ENCODE measurements at places on chromosomes 16 and 17.

GRCh38 chr17:49963626-49964302 lies 5.2 kb upstream of the DLX4 start:
- DNase-seq = no peak

- DNase-seq = no peak
Measured at GRCh38 chr16:4246777-4247459, 5.0 kb upstream of the SRL start.

GRCh38 chr16:11257131-11257938 lies 1.3 kb upstream of the SOCS1 start:
- peak; percentile 87 for DNase-seq

GRCh38 chr16:13041646-13042290 lies 140.4 kb downstream of the SHISA9 start:
- no peak for DNase-seq

DNA sequence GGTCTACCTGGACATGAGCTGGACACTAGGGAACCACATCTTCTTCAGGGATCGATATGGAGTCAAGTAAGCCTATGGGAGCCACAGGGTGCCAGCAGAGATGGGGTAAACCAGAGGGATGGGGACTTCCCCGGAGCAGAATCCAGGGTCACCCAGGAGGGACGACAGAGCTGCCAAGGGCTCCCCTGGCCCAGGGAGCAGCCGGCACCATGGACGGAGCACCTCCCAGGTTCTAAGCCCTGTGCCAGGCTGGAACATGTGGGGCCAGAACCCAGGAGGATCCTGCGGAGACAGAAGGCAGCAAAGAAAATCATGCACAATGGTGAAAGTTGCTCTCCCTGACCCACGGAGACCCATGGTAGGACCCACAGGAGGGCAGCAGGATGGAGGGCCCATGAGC lies 33.6 kb upstream of the KSR1 start:
- DNase-seq = no peak

DNA sequence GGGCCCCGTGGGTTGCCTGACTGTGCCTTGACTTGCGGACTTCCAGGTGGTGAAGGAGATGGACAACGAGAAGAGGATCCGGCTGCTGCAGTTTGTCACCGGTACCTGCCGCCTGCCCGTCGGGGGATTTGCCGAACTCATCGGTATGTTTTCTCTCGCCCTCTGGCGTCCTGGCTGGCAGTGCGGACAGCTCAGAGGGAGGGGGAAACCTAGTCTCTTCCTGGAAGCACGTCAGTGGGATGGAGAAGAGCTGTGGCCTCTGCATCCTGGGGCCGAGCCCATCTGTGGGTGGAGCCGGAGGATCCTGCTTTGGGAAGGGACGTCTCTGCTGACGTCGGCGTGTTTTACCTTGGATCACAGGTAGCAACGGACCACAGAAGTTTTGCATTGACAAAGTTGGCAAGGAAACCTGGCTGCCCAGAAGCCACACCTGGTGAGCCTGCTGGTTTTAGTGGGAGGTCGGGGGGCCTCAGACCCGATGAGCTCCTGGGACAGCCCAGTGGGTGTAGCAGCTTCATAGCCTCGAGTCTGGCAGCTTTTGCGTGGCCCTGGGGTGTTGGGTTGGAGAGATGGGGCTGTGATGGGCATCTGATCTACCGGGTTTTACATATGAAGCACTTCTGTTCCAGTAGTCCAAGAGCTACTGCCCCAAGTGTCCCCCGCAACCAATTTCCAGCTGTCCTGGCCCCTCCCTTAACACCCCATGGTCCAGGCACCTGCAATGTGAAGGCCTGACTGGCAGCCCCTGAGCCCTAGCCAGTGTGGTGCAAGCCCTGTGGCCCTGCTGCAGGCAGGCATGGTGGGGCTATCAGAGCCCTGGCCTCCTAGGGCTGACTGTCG lies 11.9 kb upstream of the CLEC18A start:
- no peak for DNase-seq

DNA sequence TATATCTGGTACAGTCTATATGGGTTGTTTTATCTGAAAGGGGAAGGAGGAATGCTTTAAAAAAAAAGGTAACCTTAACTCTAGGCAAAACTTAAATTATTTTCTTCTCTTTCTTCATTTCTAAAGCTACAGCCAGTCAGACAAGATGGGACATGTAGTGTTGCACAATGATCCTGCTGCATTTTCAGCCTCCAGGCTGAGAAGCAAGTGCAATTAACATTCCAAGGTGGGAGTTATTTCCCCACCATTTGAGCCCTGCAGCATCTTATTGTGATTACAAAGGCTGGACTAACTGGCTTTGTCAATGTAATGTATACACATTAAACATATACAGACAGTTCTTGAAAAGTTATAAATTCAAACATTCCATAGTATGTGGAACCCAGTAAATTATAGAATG lies 22.6 kb upstream of the NF1 start:
- DNase-seq = peak; percentile 39

GRCh38 chr17:59330053-59330942 lies 1.2 kb upstream of the YPEL2 start:
- no peak for DNase-seq

All from cardiac fibroblast (primary cell).